ENCODE measurements at places on chromosomes 2 and 18.

GRCh38 chr18:58660915-58661314 lies 10.3 kb upstream of the MALT1 start:
- DNase-seq: no peak

GRCh38 chr2:72330652-72331051 lies 183.0 kb upstream of the CYP26B1 start:
- DNase-seq: peak; percentile 20

GRCh38 chr2:123546353-123546752 lies 478.7 kb upstream of the CNTNAP5 start:
- DNase-seq: no peak

GRCh38 chr2:64522843-64523428 lies 1.2 kb upstream of the AFTPH start:
- peak; percentile 93 for DNase-seq

- no peak for DNase-seq
Measured at GRCh38 chr18:63664571-63664970, 2.9 kb upstream of the SERPINB3 start.

DNA sequence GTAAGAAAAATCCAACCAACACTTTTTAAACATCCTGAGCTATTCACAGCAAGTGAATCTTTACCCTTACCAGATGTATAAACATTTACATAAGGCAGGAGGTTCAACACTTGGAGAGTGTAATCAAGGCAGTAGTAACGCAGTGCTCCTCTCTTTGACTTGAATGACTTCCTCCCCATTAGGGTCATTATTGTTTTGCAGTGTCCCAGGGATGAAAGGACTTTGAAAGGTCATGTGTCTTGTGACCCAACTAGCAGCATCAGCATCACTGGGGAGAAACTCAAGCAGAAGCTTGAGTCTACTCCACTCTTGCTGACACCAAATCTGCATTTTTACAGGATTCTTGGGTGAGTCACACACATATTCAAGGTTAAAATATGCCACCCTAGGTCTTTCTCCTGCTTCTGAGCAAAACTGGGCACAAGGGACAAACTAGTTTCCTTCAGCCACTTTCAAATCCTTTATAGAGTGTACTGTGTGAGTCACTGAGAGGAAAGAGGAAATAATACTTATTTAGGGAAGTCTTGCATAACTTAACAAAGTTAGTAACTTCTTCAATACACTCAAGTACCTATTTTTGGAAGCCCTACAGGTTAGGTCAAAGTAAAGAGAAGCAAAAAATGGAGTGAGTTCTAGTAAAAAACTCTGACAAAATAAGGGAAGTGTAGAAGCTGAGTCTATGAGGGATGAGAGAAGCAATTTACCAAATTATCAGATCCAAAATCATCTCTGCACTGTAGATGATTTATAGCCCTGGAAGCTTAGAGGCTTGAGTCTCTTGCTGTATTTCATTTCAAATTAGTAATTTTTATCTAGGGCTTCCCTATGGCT lies 51.0 kb upstream of the EML4 start:
- peak; percentile 59 for DNase-seq

DNA sequence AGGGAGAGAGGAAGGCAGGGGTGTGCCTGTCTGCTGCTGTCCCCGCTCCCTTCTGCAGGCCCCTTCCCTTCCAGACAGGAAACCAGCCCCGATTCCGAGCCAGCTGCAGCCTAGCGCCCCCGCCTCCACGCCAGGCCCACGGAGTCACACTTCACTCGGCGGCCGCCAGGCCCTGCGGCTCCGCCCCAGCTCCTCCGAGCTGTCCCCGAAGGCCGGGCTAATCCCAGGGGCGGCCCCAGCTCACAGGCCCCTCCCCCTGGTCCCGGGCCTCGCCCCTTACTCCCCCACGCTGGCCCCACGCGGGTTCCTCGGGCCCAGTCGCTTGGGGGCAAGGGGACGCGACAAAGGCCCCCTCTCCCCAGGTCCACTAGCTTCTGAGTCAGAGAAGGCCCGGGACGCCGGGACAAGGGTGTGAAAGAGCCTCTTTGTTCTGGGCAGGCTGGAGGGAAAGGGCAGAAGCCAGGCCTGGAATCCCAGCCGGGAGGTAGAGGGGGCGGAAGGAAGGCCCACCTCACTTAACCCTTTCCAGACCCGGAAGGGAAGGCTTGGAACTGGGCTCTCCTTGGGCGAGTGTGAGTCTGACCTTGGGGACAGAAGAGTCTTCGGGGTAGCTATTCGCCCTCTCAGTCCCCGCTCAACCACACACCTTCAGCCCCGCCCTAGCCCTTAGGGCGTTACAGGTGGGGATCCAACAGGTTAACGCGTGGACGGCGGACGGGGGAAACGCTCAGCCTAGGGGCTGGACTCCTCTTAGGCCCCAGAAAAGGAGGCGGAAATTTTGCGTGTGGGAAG lies 1.2 kb downstream of the RTKN start:
- peak; percentile 77 for DNase-seq

- DNase-seq: no peak
Measured at GRCh38 chr2:19330436-19330835, 28.0 kb downstream of the OSR1 start.

- no peak for DNase-seq
Measured at GRCh38 chr2:107785756-107786155, 40.9 kb upstream of the RGPD4 start.

GRCh38 chr2:26298286-26298637 lies 47.7 kb upstream of the SELENOI start:
- no peak for DNase-seq

- DNase-seq: no peak
Measured at GRCh38 chr2:201971531-201972228, 62.0 kb upstream of the FZD7 start.

- no peak for DNase-seq
Measured at GRCh38 chr2:46383113-46383395, 85.8 kb downstream of the EPAS1 start.
